ENCODE measurements at places on chromosomes 4 and X. TPM values are rescaled to one million over a fixed set of nuclear protein-coding genes. Genes with fewer than 3 reads are reported as not detected.

The FAM53A gene
- 1.4 TPM for total RNA-seq

The CENPI gene
- total RNA-seq = 4.7 TPM

The XAGE1A gene
- not detected for total RNA-seq

The FBXL5 gene
- total RNA-seq = 86.1 TPM

The CYTL1 gene
- total RNA-seq = not detected

The SORCS2 gene
- total RNA-seq = 0.79 TPM

The FABP2 gene
- not detected for total RNA-seq

The MAGEB10 gene
- total RNA-seq = not detected

The PDGFC gene
- total RNA-seq = 39.4 TPM

The TMPRSS11B gene
- total RNA-seq = not detected

The SERTM2 gene
- not detected for total RNA-seq

The TMEM144 gene
- 6.3 TPM for total RNA-seq

The ARL13A gene
- not detected for total RNA-seq

The COX7B2 gene
- total RNA-seq = not detected

The BBS12 gene
- total RNA-seq = 5.9 TPM

The WWC2 gene
- 13.8 TPM for total RNA-seq

The CSAG3 gene
- total RNA-seq = not detected

The HPSE gene
- 0.63 TPM for total RNA-seq

The GAGE13 gene
- total RNA-seq = not detected

The CD38 gene
- not detected for total RNA-seq

The RCHY1 gene
- 36.7 TPM for total RNA-seq

The GAB1 gene
- total RNA-seq = 3.9 TPM

The SULT1E1 gene
- not detected for total RNA-seq

The TENM3 gene
- 6.0 TPM for total RNA-seq

The ANXA10 gene
- total RNA-seq = 4.6 TPM

The CDX4 gene
- total RNA-seq = not detected

Measured in bronchial smooth muscle cell (primary cell).